ENCODE measurements at places on chromosomes 5 and 9.

DNA sequence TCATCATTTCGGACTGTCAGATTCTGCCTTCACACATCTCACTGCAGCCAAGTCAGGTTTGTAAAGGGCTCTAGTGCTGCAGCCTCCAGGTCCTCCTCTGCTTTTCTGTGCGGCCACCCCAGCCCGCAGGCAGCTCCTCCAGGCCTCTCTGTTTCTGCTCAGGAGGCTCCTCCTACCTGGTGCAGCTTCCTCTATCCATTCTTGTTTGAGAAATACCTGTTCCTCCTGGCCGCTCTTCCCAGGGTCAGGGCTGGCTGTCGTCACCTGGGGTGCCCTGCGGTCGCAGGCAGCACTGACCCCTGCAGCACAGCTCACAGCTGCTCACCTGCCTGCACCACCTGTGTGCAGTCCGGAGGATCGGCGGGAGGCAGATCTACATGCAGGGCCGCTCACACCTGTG is 387.7 kb upstream of the IRX4 start:
- no peak for DNase-seq

GRCh38 chr9:4792054-4792571 is 631 bp upstream of the RCL1 start:
- DNase-seq = no peak

DNA sequence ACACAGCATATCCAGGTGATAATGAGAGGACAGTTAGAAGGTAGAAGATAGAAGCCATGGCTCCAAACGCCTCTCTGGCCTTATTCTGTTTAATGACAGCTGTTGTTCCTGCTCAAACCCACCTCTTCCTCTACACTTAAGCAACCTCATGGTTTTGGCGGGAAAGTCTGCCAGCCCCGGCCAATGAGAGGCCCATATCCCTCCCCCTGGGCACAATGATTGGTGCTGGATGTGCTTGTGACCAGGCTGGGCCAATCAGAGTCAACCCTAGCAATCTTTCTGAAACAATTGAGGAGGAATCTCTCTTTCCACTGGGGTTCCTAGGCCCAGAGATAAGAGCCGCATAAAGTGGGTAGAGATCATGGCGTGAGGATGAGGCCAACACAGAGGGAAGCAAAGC is 4.8 kb upstream of the GFI1B start:
- no peak for DNase-seq

DNA sequence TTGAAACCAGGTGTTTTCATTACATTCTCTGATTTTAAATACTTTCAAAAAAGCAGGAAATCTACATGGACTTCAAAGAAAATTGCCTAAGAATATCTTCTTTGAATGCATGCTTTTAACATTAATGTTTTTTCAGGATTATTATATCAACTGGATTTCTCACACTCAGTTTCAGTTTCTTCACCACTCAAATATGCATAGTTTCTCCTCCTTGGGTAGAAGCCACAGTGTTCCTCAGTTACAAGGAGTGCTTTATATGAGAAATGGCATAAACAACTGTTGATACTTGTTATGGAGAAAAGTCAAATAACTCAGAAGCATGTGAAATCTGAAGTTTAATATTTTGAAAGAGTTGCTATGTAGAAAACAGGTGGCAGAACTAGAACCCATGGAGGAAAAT is 196.9 kb downstream of the DMRTA1 start:
- DNase-seq = no peak

DNA sequence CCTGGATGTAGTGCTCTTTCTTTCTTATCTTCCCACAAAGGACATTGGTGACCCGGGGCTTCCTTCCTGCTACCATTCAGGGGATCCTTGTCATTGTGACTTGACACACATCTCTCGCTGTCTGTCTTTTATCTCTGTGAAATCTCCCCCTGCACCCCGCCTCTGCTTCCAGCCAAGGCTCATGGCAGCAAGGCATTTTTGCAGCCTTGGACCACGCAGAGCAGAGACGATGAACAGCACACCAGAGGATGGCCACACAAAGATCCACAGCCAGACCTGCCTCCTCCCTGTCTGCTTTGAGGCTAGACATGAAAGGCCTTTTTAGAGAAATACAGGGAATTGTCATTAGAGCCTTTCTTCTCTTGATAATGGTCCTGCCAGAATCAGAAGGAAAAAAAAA is 549.1 kb downstream of the CDK5RAP2 start:
- no peak for DNase-seq

GRCh38 chr5:98403131-98403530 is 370.3 kb upstream of the RGMB start:
- no peak for DNase-seq

GRCh38 chr9:70297141-70297540 is 38.4 kb downstream of the SMC5 start:
- no peak for DNase-seq

- no peak for DNase-seq
Measured at GRCh38 chr5:157828944-157829639, 29.9 kb downstream of the CLINT1 start.

DNA sequence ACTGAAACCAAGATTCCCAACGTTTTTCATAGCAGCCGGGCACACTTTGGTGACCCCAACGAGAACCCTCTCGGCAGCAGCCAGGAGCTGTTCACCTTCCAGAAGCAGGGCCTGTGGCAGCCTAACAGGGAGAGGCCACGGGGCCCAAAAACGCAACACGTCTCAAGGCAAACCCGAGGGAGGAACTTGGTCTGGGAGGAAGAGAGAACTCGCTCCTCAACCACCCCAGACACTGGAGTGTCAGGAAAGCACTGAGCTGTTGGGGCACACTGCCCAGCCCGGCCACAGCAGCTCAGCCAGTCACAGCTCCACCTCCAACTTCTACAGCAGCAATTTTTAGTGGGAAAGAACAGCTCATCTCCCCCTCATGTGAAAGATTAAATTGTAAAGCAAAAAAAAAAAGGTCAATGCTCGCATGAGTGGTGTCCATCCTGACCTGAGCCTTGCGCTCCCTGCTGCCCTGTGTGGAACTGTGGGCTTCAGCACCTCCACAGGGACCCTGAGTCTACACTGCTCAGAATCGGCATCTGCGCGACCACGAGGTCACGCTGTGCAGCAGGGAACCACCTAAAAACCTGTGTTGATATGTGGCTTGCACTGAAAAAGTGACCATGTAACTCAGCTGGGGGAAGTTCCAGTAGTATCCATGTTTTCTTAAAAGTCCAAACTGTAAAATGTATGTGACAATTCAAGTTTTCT is 55.0 kb downstream of the IPPK start:
- no peak for DNase-seq

DNA sequence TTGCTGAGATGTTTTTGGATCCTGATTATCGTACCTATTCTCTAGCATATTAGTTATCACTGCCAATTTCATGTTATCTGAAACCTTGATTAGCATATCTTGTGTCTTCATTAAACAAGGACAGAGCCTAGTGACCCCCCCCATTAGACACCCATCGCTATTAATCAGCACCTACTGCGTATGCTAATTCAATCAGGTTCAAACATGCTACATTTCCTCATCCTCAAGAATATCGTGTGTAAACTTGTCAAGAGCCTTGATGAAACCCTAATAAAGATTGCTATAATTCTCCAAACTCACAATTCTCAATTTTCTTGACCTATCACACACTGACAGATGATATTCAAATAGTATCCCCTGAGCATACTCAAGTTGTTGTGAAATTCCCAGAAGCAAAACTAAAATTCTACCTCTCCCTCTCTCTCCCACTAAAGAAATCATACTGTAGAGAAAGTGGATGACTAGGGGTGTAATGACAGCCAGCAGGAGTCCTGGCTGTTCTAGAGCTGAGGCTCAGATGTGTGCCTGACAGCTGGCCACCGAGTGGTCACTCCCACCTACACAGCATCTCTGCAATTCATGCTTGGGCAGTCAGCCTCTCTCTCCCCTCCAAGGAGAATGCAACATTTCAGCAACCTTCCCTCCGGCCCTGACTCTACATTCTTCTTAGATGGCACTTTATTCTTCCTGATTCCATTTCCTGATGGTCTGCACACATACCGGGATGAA is 9.2 kb upstream of the ZNF354A start:
- no peak for DNase-seq

DNA sequence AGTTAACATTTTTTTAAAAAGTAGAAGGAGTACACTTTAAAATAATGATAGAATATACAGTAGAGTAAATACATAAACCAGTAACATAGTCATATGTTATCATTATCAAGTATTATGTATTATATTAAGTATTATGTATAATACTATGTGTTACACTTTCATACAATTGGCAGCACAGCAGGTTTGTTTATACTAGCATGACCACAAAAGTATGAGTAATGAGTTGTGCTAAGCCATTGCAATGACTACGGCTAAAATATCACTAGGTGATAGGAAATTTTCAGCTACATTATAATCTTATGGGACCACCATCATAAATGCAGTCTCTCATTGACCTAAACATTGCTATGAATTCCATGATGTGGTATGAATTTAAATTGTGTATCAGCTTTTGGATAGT is 506.0 kb downstream of the HTR1A start:
- DNase-seq = no peak

Measured in activated CD8-positive, alpha-beta memory T cell treated with anti-CD3 and anti-CD28 coated beads for 1 hour (primary cell).